ENCODE measurements at places on chromosomes 12 and 14.

- peak overlapping the region; percentile 77 for H3K4me3 ChIP-seq
- peak overlapping the region; percentile 82 for H3K27ac ChIP-seq
- no peaks in the 10 kb centered on the region for H3K27me3 ChIP-seq
- no peaks in the 10 kb centered on the region for H3K36me3 ChIP-seq
Observed at GRCh38 chr12:130880411-130880885, 8.6 kb downstream of the RAN start.

GRCh38 chr12:96878704-96879103 lies 28.4 kb upstream of the NEDD1 start:
- H3K36me3 ChIP-seq: no peaks in the 10 kb centered on the region
- H3K4me3 ChIP-seq: no peak overlapping the region
- no peak overlapping the region for H3K27ac ChIP-seq
- DNase-seq: no peak
- no peaks in the 10 kb centered on the region for H3K4me1 ChIP-seq
- peaks cover 49% of the 10 kb centered on the region for H3K27me3 ChIP-seq

DNA sequence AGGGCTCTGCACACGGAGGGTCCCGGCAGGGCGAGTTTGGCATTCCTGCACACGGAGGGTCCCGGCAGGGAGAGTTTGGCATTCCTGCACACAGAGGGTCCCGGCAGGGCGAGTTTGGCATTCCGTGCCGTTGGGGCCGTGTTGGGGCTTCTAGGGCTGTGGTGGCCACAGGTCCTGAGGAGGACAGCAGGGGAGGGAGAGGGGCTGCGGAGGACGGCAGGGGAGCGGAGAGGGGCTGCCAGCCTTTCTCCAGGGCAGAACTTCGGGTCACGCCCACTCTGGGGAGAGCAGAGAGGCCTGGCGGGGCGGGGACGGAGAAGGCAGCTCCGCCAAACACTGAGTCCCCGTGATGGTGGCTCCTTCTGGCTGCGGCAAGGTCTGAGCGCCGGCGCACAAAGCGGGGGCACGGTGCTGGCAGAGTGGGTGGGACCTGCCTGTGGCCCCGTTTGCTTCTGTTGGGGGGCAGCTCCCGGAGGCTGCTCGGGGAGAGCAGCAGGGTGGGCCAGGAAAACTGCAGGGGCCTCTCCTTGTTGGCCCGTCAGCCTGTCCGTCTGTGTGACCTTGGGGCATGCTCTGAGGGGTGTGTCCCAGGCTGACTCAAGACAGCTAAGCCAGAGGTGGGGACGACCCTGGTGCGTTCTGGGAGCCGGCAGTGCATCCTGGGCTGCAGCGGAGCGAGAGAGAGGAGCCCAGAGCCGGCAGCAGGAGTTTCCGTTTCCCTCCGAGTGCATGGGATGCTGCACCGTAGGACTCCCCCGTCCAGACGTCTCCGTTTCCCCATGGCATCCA lies 60.2 kb downstream of the LRCOL1 start:
- no peaks in the 10 kb centered on the region for H3K27me3 ChIP-seq
- peak overlapping the region; percentile 45 for H3K4me3 ChIP-seq
- no peak overlapping the region for H3K27ac ChIP-seq
- no peak for DNase-seq
- H3K4me1 ChIP-seq: no peaks in the 10 kb centered on the region

- H3K4me1 ChIP-seq: peaks cover 31% of the 10 kb centered on the region
- H3K27ac ChIP-seq: peak overlapping the region; percentile 46
- H3K4me3 ChIP-seq: peak overlapping the region; percentile 63
- DNase-seq: peak; percentile 10
- H3K27me3 ChIP-seq: no peaks in the 10 kb centered on the region
- no peaks in the 10 kb centered on the region for H3K36me3 ChIP-seq
Observed at GRCh38 chr12:67590149-67590790, 58.3 kb upstream of the DYRK2 start.

GRCh38 chr12:11758510-11759493 lies 109.3 kb downstream of the ETV6 start:
- no peak overlapping the region for H3K4me3 ChIP-seq
- no peaks in the 10 kb centered on the region for H3K27me3 ChIP-seq
- peaks cover 40% of the 10 kb centered on the region for H3K4me1 ChIP-seq
- no peak for DNase-seq

GRCh38 chr12:24743941-24744793 lies 204.7 kb downstream of the BCAT1 start:
- no peak overlapping the region for H3K27ac ChIP-seq
- H3K4me3 ChIP-seq: no peak overlapping the region
- no peaks in the 10 kb centered on the region for H3K36me3 ChIP-seq
- peaks cover 6% of the 10 kb centered on the region for H3K4me1 ChIP-seq

GRCh38 chr14:104132981-104133380 lies 5.4 kb upstream of the KIF26A start:
- H3K4me3 ChIP-seq: no peak overlapping the region
- peaks cover 3% of the 10 kb centered on the region for H3K4me1 ChIP-seq
- H3K27ac ChIP-seq: no peak overlapping the region
- no peaks in the 10 kb centered on the region for H3K36me3 ChIP-seq
- DNase-seq: peak; percentile 3

DNA sequence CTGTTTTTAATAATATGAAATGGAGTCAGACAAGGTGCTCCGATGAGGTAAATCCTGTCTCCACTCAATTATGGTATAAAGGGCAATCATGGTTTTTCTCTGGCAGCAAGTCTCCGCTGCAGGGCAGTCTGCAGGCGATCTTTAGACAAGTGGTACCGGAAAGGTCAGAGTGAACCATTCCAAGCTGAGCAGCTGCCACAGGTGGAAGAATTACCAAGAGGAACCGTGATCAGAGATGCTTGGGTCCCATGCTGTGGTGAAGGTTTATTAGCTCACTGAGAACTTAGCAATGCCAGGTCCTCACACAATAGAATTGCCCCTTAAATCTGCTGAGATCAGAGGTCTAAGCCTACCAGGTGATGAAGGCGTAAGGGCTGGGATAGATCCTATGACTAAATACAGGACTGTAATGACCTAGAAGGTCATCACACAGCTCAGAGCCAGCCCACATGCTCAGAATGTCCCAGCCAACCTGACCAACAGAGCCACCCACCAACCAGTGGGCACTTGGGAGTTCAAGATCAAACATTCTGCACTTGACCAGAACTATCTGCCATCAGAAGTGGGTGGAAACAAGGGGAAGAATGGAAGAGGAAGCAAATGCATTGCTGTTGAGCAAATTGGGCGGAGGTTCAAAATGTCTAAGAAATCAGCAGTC lies 175.2 kb upstream of the BCL2L14 start:
- no peaks in the 10 kb centered on the region for H3K27me3 ChIP-seq
- peak overlapping the region; percentile 67 for H3K27ac ChIP-seq
- peaks cover 6% of the 10 kb centered on the region for H3K36me3 ChIP-seq
- peaks cover 6% of the 10 kb centered on the region for H3K4me1 ChIP-seq
- H3K4me3 ChIP-seq: no peak overlapping the region

GRCh38 chr12:49046129-49046895 lies 14.3 kb downstream of the KMT2D start:
- H3K27ac ChIP-seq: no peak overlapping the region
- H3K4me3 ChIP-seq: no peak overlapping the region
- peaks cover 7% of the 10 kb centered on the region for H3K4me1 ChIP-seq
- H3K36me3 ChIP-seq: peaks cover 13% of the 10 kb centered on the region
- no peaks in the 10 kb centered on the region for H3K27me3 ChIP-seq

- H3K36me3 ChIP-seq: no peaks in the 10 kb centered on the region
- H3K27me3 ChIP-seq: no peaks in the 10 kb centered on the region
- H3K4me1 ChIP-seq: peaks cover 8% of the 10 kb centered on the region
- no peak overlapping the region for H3K4me3 ChIP-seq
Observed at GRCh38 chr14:69204753-69205152, 13.5 kb downstream of the EXD2 start.

DNA sequence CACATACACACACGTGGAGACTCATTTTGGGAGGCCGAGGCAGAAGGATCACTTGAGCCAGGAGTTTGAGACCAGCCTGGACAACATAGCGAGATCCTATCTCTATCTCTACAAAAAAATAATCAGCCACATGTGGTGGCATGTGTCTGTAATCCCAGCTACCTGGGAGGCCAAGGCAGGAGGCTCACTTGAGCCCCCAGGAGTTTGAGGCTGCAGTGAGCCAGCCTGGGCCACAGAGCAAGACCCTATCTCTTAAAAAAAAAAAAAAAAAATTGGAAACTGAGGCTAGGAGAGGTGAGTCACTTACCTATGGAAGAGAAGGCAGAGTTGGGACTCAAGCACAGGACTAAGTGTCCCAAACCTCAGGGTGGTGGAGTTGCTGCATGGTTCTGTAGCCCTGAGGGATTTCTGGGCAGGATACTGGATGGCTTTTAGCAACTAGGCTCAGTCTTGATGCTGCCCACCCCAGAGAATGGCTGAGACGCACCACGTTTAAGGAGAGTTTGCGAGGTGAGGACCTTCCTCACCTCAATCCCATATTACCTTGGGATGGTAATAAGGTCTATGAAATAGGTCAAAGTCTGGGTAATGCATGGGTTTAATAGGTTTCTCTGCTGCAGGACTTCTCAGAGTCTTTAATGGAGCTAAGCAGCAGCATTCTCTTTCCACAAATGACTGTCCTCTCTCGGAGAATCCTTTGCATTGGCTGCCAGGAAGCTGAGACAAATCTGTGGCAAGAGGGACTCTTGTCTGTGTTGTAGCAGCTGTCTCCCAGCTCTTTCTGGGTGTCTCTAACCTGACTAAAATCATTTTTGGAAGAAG lies 35.6 kb downstream of the SH2B3 start:
- H3K4me3 ChIP-seq: no peak overlapping the region
- no peaks in the 10 kb centered on the region for H3K36me3 ChIP-seq
- peak overlapping the region; percentile 100 for H3K27ac ChIP-seq

- H3K27me3 ChIP-seq: no peaks in the 10 kb centered on the region
- no peaks in the 10 kb centered on the region for H3K36me3 ChIP-seq
- no peaks in the 10 kb centered on the region for H3K4me1 ChIP-seq
- no peak overlapping the region for H3K4me3 ChIP-seq
- no peak for DNase-seq
Observed at GRCh38 chr14:40317690-40318089, 885.5 kb upstream of the FBXO33 start.

DNA sequence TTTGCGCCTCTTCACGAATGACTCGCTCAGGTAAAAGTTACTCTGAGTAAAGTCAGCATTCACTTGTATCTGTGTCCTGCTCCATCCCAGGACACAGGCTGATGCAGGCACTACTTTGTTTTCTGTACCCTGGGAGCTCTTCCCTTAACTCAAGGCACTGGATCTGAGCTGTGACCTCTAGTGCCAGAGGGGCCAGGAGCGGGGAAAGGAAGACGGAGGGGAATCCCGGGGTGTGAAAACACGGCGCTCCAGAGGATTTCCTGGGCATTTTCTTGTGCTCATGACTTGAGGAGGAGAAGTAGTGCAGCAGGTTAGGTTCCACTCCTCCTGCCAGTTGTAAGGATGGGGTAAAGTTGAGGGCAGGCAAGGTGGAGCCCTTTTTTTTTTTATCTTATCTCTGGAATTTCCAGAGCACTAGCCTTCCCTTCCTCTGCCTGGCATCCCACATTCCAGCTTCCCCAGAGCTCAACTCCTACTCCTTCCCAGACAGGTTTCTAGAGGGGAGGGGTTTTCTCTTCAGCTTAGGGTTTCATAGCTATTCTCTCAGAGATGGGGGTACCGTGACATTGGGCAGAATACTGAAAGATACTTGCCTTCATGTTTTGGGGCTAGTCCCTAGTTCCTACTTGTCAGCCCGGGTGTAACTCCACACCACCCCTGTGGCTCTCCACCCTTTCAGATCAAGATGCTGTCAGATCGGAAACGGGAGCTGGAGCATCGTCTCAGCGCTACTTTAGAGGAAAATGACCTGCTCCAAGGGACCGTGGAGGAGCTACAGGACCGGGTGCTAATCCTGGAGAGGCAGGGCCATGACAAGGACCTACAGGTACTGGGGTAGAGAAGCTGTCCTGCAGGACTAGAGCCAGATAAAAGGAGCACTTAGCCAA lies 52.3 kb downstream of the RAB35 start:
- H3K4me1 ChIP-seq: peaks cover 2% of the 10 kb centered on the region
- peak overlapping the region; percentile 2 for H3K27ac ChIP-seq
- H3K27me3 ChIP-seq: no peaks in the 10 kb centered on the region
- H3K36me3 ChIP-seq: peaks cover 5% of the 10 kb centered on the region

GRCh38 chr12:56995930-56996496 lies 10.3 kb downstream of the ZBTB39 start:
- H3K4me1 ChIP-seq: peaks cover 23% of the 10 kb centered on the region
- H3K27ac ChIP-seq: peak overlapping the region; percentile 83
- peaks cover 5% of the 10 kb centered on the region for H3K36me3 ChIP-seq
- H3K4me3 ChIP-seq: no peak overlapping the region

DNA sequence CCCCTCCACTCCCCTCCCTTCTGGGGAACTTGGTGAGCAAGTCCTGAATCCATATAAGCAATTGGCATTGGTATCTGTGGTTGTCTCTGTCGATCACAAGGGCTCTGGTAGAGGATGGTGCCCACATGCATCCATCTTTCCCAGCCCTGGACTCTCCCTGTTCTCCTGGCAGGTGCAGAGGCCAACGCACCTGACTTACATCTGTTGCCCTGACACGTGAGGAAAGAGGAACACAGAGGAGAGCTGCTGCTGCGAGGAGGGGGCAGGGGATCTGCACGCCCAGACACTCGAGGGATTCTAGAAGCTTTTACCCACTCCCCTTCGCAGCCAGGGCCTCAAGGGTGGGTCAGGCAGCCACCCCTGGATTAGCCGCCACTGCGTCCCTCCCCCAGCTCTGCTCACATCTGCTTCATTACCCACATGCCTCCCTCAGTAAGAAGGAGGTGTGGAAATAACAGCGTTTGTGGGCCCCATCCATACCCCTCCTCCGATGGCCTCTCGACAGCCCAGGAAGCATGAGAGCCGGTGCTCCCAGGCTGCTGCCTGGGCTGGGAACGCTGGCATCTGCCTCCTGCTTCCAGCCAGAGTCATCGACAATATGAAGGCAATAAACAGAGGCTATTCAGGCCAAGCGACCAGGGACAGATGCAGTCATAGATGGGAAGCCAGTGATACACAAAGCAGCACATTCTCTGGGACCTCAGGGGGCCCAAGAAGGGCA lies 56.5 kb downstream of the KDM2B start:
- H3K36me3 ChIP-seq: no peaks in the 10 kb centered on the region
- peaks cover 4% of the 10 kb centered on the region for H3K4me1 ChIP-seq
- H3K27me3 ChIP-seq: no peaks in the 10 kb centered on the region
- H3K27ac ChIP-seq: peak overlapping the region; percentile 29

- no peak for DNase-seq
- H3K4me3 ChIP-seq: no peak overlapping the region
- H3K27ac ChIP-seq: no peak overlapping the region
- peaks cover 13% of the 10 kb centered on the region for H3K4me1 ChIP-seq
- H3K36me3 ChIP-seq: no peaks in the 10 kb centered on the region
Observed at GRCh38 chr12:1425396-1425729, 169.0 kb downstream of the FBXL14 start.

- peaks cover 18% of the 10 kb centered on the region for H3K4me1 ChIP-seq
- H3K27ac ChIP-seq: peak overlapping the region; percentile 79
- no peak overlapping the region for H3K4me3 ChIP-seq
- no peak for DNase-seq
Observed at GRCh38 chr12:110543252-110543959, 39.7 kb downstream of the PPTC7 start.

GRCh38 chr14:40119321-40119720 lies 687.1 kb upstream of the FBXO33 start:
- no peak overlapping the region for H3K27ac ChIP-seq
- H3K4me1 ChIP-seq: no peaks in the 10 kb centered on the region
- no peaks in the 10 kb centered on the region for H3K36me3 ChIP-seq
- no peaks in the 10 kb centered on the region for H3K27me3 ChIP-seq
- no peak overlapping the region for H3K4me3 ChIP-seq

DNA sequence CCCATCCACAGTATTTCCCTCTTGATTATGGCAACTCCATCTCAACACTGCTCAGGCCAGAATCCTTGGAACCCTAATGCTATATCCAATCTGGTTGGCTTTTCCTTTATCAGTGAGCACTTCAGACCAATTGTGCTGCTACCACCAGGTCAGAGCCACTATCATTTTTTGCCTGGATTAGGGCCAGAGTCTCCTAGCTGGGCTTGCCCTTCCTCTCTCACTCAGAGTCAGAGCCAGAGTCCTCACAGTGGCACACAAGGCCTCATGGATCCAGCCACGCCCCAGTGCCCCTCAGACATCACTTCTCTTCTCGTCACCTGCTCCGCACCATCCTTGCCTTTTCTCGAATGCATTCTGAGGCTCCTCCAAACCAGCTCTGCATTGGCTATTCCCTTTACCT lies 211.1 kb downstream of the ANO6 start:
- H3K27me3 ChIP-seq: no peaks in the 10 kb centered on the region
